ENCODE measurements at places on chromosomes 2 and 18. TPM values are rescaled to one million over a fixed set of nuclear protein-coding genes. Genes with fewer than 3 reads are reported as not detected.

GRCh38 chr2:189347540-189347939 lies 93.7 kb upstream of the WDR75 start:
- H3K36me3 ChIP-seq: peaks cover 11% of the 10 kb centered on the region
- H3K27ac ChIP-seq: peak overlapping the region; percentile 64
- DNase-seq: no peak
- no peak overlapping the region for H3K4me3 ChIP-seq
- no peaks in the 10 kb centered on the region for H3K27me3 ChIP-seq

GRCh38 chr2:37654932-37655841 lies 16.3 kb downstream of the CDC42EP3 start:
- no peak for DNase-seq
- peak overlapping the region; percentile 66 for H3K27ac ChIP-seq
- H3K4me3 ChIP-seq: peak overlapping the region; percentile 57
- peaks cover 41% of the 10 kb centered on the region for H3K27me3 ChIP-seq
- H3K4me1 ChIP-seq: peaks cover 90% of the 10 kb centered on the region

DNA sequence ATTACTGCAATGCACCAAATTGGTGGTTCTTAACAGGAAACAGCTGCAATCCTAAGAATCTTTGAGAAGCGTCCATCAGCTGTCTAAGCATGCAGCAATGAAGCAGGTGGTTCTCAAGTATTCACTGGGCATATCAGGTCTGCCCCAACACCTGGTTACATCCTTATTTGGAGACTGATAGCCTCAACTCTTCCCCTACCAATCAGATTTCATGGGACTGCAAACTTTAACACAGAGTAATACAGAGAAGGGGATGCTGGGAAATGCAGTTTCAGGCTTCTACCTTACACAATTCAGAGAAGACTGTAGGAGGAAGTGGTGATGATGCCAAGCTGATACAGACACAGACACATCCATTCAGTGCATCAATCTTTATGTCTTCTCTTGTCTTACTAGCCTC lies 240.5 kb downstream of the BCL2 start:
- no peak overlapping the region for H3K4me3 ChIP-seq
- no peaks in the 10 kb centered on the region for H3K36me3 ChIP-seq
- H3K4me1 ChIP-seq: peaks cover 9% of the 10 kb centered on the region
- no peak overlapping the region for H3K27ac ChIP-seq

The SKOR2 gene
- total RNA-seq: 0.34 TPM

GRCh38 chr2:212284166-212284565 lies 254.4 kb downstream of the ERBB4 start:
- H3K27me3 ChIP-seq: no peaks in the 10 kb centered on the region
- no peak overlapping the region for H3K27ac ChIP-seq
- H3K4me1 ChIP-seq: peaks cover 13% of the 10 kb centered on the region
- H3K4me3 ChIP-seq: no peak overlapping the region

DNA sequence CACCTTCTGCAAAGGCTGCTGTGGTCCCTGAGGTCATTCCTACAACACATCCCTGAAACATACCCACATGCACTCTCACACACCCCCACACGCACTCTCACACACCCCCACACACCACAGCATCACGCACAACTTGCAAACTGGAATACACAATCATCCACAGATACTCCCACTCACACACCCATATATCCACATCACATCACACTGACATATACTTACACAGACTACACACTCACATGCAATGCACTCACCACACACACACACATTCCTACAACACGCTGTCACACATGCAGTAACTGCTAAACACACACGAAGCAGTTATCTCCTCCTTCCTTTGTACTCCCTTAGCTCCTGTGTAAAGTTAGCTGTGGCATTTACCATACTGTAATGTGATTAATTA lies 57.1 kb upstream of the PKDCC start:
- no peak overlapping the region for H3K27ac ChIP-seq
- H3K4me3 ChIP-seq: no peak overlapping the region
- peaks cover 7% of the 10 kb centered on the region for H3K36me3 ChIP-seq
- no peak for DNase-seq
- peaks cover 27% of the 10 kb centered on the region for H3K4me1 ChIP-seq

All from WTC11 (cell line).